Stimulated activated CD4-positive, alpha-beta T cell treated with anti-CD3 and anti-CD28 coated beads, Interleukin-15, amount 100 ng/mL, for 1 hour (primary cell): ENCODE measurements at places on chromosomes 16 and 17.

- no peak for DNase-seq
Observed at GRCh38 chr16:88014252-88014781, 63.1 kb downstream of the BANP start.

DNA sequence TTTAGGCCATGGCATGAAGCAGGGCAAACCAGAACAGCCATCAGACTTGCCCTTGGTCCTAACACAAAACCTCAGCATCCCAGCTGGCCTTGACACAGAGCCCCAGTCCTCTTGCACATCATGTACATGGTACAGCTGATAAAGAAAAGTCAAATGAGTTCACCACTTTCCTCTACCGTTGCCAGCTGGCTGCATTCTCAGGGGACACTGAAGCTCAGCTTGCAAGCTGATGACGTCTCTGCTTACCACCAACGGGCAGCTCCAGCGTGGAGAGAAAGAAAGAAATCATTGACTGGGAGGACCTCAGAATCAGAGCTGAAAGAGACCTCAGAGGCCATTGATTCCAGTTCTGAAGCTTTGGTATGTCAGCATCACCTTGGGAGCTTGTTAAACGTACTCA lies 80.7 kb upstream of the CES5A start:
- no peak for DNase-seq

- no peak for DNase-seq
Observed at GRCh38 chr16:85633438-85633743, 20.3 kb downstream of the GSE1 start.

GRCh38 chr16:30904114-30904780 lies 7.8 kb downstream of the CTF1 start:
- DNase-seq: no peak

- DNase-seq: no peak
Observed at GRCh38 chr17:42553161-42553818, 567 bp downstream of the HSD17B1 start.

DNA sequence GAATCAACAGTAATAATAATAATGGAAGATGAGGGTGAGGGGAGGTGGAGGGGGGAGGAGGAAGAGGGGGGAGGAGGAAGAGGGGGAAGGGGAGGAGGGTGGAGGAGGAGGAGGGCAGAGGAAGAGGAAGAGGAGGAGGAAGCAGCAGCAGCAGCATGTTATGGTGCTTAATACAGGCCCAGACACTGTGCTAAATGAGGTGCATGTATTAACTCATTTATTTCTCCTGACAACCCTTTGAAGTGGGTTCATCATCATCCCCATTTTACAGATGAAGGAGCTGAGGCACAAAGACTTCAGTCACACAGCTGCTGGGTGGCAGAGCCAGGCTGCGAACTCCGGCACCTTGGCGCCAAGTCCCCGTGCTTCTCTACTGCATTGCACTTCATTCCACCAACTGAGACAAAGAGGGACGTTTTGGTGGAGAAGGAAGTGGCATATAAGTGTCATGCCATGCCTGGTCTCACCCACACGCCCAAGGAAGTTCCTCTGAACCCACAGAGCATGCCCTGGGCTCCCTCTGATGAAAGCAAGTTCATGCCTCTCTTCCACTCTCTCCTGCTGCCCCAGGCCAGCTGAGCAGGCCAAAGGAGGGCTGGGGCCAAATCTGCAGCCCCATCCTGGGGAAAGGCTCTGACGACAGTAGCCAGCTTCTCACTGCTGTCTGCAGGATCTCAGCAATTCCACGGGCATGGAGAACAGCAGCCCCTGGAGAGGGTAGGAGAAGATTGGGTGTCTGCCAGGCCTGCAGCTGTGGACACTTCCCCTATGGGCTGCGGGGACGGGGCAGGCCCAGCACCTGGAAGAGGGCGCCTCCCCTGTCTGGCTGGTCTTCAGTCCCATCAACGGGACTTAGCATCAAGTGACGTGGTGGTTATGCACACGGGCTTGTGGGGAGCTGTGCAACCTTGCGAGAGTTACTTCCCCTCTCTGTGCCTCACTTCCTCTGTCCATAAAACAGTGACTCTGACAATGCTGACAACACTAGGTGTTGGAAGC lies 21.8 kb downstream of the XYLT1 start:
- no peak for DNase-seq

GRCh38 chr16:85174871-85175723 lies 62.8 kb upstream of the CIBAR2 start:
- no peak for DNase-seq

- DNase-seq: no peak
Observed at GRCh38 chr17:17494870-17495535, 1.2 kb downstream of the RASD1 start.
